Upper lobe of right lung (tissue), 1 donor: ENCODE measurements at places on chromosomes 16 and 17. TPM values are rescaled to one million over a fixed set of nuclear protein-coding genes. Genes with fewer than 3 reads are reported as not detected.

The PRAC2 gene
- total RNA-seq: not detected

The ATXN2L gene
- total RNA-seq: 118 TPM

- DNase-seq: no peak
These were observed 3.8 kb upstream of the ICAM2 start for GRCh38 chr17:64024215-64024654.

DNA sequence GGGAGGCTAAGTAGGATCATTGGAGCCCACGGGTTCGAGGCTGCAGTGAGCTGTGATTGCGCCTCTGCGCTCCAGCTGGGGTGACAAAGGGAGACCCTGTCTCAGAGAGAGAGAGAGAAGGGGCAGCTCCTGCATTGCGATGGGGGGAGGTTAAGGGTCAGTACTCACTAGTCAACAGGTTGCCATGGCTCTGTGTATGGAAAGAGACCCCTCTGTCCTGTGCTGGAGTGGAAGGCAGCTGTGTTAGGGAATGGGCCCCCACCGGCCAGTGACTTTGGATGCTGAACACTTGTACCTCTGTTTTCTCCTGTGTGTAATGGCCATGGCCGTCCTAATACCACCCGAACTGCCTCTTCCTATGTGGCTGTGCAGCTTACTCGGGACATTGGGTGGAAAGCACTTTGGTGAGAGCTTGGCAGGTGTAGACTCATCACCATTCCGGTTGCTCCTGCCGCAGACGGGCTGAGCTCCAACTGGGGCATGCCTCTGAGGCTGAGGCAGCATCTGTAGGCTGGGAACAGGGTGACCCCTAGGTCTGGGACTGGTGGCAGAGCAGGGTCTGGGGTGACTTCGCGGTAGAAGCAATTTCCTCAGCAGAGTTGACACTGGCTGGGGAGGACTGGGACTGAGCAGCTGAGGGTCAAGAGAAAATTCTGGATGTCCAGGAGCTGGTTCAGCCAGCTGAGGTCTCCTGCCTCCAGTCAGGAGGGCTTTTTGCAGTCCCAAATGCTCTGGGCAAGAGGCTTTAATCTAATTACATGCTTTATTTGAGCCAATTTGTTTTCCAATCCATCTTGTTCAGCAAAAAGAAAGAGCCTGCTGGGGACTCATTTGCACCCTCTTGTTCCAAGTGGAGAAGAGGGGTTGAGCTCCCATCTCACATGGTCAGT lies 184.5 kb downstream of the NTN1 start:
- no peak for DNase-seq

DNA sequence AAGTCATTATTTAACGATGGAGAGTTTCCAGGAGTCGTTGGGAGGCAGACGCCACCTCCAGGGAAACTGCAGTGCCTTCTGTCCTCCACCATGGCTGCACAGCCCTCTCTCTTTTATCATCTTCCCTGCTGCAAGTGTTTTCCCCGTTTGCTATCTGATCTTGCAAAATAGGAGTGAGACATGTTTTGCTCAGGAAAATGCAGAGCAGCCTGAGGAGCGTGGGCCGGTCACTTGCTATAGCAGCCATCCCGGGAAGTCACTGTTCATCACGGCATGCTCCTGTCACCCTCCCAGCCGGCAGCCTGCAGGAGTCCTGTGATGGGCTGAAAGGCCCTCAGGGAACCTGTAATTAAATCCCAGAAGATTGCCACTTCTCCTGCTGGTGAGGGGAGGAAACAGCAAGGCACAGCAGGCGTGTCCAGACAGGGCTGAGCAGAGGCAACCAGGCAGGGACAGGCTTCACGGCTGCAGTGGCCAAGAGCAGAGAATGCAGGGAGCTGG lies 143.1 kb downstream of the GSG1L start:
- DNase-seq: no peak

DNA sequence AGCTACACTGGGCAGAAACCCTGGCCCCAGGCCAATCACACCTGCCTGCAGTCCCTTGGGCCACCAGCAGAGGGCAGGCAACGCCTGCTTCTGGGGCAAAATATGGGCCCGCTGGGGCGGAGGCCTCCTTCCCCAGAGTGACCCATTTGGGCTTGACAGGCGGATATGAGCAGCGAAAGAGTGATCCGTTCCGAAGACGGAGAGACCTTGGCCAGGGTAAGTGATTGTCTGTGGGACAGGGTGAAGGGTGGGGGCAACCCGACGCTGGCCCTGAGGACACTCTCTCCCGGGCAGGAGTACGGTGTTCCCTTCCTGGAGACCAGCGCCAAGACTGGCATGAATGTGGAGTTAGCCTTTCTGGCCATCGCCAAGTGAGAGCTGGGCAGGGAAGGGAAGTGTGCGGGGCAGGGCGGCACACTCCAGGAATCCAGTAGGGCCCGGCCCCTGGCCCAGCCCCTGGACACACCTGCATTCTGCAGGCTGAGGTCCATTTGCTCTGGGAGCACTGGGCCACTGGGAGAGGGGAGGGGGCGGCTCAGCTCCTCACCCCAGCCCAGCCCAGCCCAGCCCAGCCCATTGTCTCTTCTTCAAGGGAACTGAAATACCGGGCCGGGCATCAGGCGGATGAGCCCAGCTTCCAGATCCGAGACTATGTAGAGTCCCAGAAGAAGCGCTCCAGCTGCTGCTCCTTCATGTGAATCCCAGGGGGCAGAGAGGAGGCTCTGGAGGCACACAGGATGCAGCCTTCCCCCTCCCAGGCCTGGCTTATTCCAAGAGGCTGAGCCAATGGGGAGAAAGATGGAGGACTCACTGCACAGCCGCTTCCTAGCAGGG lies 3.5 kb upstream of the NHERF1 start:
- DNase-seq: peak; percentile 93

DNA sequence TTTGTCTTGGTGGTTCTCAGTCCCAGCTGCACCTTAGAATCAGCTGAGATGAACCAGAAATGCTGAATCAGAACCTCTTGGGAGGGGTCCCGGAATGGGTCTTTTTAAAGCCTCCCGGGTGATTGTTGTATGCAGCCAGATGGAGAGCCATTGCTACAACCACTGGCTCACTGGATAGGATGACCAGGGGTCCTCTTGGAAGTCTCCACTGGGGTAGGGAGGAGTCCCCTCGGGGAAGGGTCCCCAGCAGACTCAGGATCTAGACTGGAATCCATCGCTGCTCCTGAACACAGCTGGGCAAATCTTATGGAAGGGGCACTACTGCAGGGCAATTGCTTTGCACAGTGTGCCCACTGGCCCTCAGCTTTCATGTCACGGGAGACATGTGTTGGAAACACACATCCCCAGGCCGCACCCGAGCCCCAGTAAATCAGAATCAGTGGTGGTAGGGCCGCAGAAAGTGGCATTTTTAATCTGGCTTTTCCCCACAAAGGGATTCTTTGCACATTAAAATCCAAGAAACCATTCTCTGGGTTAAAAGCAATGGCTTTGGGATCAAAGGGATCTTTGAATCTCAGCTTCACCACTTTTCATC lies 117.3 kb downstream of the IRX5 start:
- DNase-seq: no peak

DNA sequence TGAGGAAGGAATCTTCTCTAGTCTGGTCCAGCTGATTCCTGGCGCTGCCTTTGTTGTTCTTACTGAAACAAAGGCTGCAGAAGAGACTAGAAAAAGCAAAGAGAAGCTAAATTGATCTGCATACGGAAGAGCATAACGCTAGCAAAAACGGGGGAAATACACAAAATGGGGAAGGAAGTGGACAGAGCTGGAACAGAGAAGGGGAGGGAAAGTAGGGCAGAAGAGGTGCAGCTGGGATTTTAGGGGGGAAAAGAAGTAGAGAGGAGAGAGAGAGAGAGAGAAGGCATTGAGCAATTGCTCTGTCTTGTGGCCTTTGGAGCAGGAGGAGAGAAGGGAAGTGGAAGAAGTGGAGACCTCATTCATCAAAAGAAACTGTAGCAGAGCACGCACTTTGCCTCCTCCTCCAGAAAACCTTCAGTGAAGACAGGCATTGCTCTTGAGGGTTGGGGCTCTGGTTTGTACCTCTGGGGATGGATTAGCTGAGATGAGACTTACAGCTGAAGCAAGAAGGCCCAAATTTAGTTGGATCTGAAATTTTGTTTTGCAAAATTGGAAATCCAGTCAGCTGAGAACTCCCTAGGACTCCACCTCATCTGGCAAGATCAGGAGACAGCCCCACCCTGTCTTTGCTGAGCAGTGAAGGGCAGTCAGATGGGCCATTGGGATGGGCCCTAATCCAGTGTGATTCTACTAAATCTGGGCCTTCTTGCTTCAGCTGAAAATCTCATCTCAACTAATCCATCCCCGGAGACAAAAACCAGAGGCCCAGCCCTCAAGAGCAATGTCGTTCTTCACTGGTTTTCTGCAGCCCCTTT lies 55.8 kb downstream of the CDRT4 start:
- no peak for DNase-seq

DNA sequence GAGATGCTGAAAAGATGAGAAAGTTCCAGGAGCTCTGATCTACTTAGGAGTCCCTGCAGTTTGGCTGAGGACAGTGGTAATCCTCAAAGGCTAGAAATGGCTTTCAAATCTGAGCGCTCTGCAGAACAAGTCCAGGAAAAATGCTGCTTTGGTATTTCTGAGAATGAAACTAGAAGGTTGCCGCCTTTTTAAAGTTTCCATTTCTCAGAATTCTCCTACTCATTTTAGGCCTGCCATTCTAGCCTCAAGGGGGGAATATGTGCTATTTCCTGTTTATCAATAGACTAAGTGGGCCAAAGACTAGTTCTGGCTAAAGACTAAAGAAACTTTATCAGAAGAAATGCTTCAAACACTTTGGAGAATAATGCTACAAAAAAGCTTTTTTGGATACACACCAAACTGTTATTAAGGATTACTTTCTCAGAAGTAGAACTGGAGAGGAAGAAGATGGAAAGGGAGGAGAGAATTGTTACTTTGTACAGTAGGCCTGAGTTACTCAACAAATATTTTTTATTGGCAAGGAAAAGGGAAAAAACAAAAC lies at the start of gene SLFN12L:
TSS of gene SLFN12L (minus strand) at position 78 of the 541 bp plus-strand sequence. CDS start 15,314 bp downstream, outside the sequence.
- DNase-seq: no peak

DNA sequence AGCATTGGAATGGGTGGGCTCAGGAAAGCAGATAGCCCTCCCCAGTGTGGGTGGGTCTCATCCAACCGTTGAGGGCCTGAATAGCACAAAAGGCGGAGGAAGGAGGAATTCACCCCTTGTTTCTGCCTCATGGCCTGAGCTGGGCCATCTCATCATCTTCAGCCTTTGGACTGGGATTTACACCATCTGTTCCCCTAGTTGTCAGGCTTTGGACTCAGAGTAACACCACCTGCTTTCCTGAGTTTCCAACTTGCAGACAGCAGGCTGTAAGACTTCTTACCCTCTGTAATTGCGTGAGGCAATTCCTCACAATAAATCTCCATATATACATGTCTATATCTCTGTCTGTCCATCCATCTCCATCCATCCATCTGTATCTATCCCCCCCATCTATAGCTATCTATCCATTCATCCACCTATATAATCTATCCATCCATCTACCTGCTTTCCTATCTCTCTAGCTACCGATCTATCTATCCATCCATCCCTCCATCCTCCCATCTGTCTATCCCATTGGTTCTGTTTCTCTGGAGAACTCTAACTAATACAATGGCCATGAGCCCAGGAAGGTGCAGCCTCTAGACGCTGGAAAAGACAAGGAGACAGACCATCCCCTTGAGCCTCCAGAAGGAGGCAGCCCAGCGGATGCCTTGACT lies 21.3 kb downstream of the DNAH17 start:
- DNase-seq: no peak

DNA sequence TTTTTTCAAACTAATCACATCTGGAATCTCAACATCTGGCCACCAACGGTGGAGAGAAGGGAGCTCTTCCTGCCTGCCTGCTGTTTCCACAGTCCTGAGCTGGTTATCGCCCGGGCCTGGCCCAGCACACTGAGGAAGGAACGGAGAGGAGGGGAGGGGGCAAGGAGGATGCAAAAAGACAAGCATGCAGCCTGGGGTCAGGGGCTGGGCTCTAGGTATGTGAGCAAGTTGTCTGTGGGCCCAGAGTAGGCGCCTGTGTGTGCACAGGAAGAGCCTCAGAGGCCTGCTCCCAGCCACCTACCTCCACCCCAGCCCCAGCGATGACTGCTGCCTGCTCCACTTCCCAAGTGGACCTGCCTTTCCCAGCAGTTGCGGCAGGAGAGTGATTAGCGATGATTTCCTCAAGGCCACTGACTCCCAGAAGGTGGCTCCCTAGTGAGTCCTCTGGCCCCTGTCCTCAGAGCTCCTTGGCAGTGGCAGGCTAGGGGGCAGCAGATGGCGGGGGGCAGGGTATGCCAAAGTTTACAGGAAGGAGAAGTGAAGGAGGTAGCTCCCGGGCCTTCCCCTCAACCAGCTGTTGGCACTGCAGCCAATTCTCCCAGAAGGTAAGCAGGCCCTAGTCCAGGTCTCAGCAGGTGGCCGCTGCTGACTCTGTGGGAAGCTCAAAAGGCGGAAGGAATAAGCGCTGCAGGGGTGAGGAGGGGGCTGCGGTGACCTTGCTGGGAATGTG lies 27.0 kb upstream of the RASD1 start:
- DNase-seq: no peak

- DNase-seq: no peak
These were observed 56.1 kb downstream of the BANP start for GRCh38 chr16:88007321-88007731.

- DNase-seq: peak; percentile 40
These were observed 9.2 kb downstream of the SNN start for GRCh38 chr16:11677451-11677951.

GRCh38 chr17:511001-511698 lies 158.5 kb upstream of the RPH3AL start:
- no peak for DNase-seq

- DNase-seq: no peak
These were observed 151.5 kb upstream of the GOT2 start for GRCh38 chr16:58885528-58886170.
